ENCODE measurements at places on chromosomes 3 and 15.

GRCh38 chr3:189914799-189915198 is 205.9 kb downstream of the P3H2 start:
- no peak for DNase-seq

GRCh38 chr3:21991061-21991460 is 240.1 kb upstream of the ZNF385D start:
- no peak for DNase-seq

DNA sequence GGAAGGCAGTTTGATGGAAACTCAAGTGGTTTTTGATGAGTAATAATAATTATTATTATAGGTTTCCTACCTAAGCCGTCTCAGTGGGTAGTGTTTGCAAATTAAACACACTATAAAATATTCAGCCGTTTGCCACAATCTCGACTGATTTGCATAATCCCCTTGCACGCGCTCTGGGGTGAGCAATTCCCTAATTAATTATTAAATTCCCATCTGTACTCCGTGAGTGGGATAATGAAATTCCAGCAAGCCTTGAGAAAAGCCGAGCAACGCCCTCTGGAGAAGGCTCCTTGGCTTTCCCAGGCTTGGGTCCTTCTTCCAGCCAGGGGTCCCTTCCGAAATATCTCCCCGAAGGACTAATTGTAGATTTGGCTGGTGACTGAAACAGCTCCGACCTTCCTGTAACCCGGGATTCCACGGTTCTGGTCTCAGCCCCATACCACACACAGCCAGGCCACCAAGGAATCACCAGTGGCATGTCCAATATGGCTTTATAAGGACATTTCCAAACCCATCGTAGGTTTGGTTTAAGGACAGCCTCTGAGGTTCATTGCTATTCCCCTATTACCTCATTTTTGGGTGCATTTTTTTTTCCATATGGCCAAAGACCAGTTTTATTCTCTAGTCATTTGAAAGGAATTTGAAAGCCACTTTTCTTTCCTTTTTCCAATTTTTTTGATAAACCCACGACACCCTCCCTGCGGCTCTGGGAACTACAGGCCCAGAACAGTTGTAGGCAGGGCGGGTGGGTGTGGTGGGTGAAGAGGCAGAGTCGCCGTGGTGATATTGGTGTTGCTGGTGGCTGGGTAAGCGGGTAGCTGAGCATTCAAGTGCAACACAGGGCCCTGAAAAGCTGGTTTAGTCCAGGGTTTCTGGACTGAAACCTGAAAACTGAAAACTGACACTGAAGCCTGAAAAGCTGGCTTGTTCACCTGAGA is 33.2 kb upstream of the RGMA start:
- DNase-seq = no peak

DNA sequence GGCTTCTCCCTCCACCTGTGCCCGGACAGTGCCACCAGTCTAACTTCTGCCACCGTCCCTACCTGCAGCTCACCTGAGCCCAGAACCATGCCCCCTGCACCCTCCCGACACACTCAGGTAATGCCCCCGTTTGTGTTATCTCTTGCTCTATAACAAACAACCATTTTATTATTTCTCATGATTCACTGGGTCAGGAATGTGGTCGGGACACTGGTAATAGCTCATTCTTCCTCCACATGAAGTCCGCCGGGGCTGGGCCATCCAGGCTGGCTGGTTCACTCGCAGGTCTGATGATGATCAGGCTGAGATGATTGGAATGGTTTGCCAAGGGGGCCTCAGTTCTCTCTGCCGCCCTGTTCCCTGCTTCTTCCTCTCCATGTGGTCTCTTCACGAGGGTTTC is 20.3 kb upstream of the NR2E3 start:
- DNase-seq = no peak

DNA sequence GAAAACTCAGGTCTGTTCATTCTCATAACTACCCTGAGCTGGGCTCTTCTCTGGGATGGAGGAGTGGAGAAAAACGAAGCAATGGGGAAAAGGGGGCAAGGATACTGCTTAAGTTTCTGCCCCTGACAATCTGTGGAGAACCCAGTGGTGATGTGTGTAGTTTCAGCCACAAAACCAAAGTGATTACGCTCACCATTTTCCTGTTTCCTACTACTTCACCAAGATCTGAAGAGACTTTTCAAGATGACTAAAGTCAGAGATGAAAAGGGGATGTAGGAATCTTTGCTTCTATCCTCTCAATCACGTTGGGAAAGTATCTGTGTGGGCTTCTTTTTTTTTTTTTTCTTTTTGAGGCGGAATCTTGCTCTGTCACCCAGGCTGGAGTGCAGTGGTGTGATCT is 8.3 kb upstream of the UBE2E1 start:
- no peak for DNase-seq

GRCh38 chr3:170021083-170021482 is 16.7 kb upstream of the GPR160 start:
- DNase-seq = no peak

- no peak for DNase-seq
Observed at GRCh38 chr15:75508840-75509532, 57.5 kb upstream of the SIN3A start.

DNA sequence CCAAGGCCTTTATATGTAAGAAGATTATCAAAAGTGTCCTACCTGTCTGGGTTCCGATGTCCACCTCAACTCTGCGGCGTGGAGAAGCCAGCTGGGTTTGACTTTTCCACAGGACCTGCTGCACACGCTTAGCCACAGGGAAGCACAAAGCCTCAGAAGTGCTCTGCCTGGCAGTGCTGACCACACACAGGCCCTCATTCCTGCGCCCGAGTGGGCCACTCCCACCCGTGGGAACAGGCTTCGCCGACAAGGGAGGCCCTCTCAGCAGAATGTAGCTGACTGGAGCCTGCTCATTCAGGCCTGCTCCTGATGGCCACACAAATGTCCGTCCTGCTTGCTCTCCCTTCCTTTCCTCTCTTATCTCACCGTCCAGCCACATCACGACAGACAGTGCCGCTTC is 221.4 kb upstream of the LRRN1 start:
- no peak for DNase-seq

DNA sequence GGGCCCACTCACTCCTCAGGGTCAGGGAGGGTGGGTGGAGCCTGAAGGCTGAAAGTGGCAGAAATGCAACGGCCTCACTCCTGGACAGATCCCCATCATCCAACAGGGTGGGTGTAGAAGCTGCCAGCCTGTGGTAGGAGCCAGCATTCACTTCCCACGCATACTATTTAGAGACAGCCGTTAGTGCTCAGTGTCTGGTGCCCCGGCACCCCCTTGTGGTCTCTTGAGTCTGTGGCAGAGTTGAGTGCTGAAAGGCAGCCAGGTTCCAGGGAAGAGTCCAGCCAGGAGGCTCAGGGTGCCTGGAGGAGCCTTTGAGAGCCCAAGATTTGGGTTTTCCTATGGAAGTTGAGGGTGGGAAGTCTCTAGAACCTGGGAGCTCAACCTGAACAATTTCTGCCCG is 2.1 kb upstream of the GNAT1 start:
- no peak for DNase-seq

DNA sequence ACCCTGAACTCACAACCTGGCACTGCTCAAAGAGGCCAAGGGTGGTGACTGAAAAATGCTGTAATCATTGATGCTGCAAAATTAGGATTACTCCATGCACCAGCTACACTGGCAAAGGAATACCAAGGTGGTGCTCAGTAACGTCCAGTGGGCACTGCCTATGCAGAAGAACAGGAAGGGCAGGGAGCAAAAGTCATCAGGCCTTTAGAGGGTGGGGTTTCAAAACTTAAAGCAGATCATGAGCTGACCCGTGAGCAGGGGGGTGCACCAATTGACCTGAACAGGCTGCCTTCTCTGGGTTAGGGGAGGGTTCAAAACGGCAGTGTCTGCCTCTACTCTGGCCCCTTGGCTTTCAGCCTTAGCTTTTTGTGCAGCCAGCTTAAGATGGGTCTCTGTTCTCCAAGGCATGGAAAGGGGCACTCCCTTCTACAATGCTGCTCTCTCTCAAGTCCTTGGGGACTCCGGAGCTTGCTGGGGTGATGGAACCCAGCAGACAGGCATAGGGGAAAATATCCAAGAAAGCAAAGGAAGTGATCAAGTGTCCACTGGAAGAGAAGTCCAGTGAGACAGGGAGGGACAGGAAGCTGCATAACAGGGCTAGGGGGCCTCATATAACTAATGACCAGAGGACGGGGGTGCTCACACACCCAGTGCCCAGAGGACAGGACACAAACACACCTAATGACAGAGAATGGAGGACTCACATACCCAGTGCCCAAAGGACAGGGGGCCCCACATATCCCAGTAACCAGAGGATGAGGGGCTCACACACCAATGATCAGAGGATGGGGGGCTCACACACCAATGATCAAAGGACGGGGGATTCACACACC is 11.4 kb downstream of the RAB6B start:
- DNase-seq = no peak

DNA sequence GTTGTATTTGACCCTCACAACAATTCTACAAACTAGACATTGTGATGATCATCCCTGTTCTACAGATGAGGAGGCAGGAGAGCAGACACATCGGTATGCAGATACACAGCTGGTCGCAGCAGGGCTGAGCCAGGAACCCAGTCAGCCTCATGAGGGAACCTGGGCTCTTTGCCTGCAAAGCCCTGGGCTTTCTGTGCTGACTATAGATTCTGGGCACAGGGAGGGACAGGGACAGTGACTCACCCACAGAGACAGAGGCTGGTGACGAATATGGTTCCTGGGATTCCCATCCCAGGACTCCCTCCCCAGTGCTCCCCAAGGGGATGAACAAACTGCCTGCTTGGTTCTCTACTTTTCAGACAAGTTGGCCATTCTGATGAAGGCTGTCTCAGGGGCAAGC is 3.8 kb upstream of the CAMP start:
- DNase-seq = no peak

DNA sequence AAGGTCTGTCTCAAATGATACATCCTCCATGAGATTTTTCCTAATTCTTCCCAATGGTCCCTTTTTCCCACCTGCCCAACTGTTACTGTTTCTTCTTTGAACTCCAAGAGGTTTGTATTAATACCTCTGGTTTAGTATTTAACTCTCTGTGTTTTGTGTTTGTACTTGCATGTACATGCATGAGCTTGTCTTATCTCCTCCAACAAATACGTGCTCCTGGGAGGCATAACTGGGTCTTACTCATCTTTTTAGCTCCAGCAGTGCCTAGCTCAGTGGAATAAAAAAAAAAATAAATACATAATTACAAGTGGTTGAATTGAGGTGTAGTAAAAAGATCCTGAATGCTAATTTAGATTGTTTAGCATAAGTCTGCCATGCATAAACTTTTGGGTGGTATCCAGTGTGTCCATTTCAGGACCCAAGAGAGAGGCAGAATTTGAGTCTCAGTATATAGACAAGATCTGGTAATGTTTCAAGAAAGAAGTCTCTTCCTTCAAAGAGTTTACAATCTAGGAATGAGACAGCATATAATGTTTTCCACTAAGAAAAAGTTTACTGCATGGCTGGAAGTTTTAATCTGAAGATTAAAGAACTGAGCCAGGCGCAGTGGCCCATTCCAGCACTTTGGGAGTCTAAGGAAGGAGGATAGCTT is 1.7 kb upstream of the LYSMD2 start:
- DNase-seq = no peak

GRCh38 chr15:65401611-65402240 is 21.0 kb downstream of the IGDCC4 start:
- DNase-seq = no peak

DNA sequence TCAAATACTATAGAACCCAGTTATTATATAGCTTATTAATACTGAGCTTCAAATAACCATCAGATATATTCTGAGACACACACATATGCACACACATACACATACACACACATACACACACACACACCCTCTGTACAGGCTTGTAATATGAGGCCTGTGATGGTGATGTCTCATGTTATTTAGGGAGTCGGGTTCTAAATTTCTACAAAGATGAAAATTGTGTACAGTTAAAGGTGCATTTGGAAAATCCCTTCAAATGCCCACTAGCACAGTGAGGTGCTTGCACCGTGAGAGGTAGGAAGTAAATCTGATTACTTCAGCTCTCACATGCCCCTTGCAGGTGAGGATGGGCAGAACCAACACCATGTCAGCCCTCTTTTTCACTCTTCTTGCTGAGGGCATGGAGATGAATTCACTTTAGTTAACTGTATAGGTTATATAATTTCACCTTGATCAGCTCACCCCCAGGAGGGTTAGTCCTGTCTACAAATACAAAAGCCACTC is 294.5 kb upstream of the PROK2 start:
- DNase-seq = no peak

DNA sequence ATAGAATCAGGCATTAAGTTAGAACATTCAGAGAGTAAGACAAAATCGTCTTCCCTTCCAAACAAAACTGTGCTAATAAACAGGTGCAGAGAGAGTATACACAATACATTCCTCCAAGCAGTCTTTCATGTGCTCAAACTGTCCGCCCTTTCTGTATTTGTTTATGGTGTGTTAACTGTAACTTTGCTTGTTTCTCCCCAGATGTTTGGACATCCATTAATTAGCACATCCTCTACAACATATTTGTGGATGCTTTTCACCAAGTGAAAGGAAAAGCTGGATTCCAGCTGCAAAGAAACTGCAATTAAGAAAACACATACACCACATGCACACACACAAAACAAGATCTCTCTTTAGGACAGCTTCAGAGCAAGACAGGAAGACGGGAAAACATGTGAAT is 912.6 kb downstream of the NTRK3 start:
- no peak for DNase-seq

- no peak for DNase-seq
Observed at GRCh38 chr3:13836658-13837587, 42.9 kb downstream of the WNT7A start.

DNA sequence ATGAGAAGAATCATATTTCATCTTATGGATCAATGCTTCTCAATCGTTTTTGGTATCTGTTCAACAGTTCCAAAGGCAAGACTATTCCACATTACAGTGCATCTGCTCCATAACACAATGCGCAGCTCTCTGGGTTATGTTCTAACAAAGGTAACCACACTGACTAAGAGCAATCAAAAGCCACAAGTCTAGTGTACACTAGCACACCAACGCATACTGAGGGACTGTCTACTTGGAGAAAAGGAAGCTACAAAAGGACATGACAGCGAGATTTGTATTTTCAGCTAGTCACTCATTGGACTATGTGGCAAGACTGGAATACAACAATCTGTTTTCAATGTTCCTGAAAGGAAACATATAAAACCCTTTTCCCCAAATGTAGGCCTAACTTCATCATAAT is 35.8 kb downstream of the SETD2 start:
- no peak for DNase-seq
